Mammary microvascular endothelial cell (primary cell): ENCODE measurements at places on chromosomes 5 and 9. TPM values are rescaled to one million over a fixed set of nuclear protein-coding genes. Genes with fewer than 3 reads are reported as not detected.

GDNF gene
- not detected in 2 replicates for total RNA-seq

CACFD1 gene
- total RNA-seq, result 2.2 and 5.0 TPM in 2 replicates

ACTBL2 gene
- total RNA-seq, result 0.10 TPM in 1 of 2 replicates, not detected in the other

SLC2A6 gene
- 57.0 and 62.3 TPM in 2 replicates for total RNA-seq

CYLC2 gene
- not detected in 2 replicates for total RNA-seq

SAP30L gene
- total RNA-seq, result 27.4 and 28.8 TPM in 2 replicates
